H1 (cell line): ENCODE measurements at places on chromosomes 1 and 21.

DNA sequence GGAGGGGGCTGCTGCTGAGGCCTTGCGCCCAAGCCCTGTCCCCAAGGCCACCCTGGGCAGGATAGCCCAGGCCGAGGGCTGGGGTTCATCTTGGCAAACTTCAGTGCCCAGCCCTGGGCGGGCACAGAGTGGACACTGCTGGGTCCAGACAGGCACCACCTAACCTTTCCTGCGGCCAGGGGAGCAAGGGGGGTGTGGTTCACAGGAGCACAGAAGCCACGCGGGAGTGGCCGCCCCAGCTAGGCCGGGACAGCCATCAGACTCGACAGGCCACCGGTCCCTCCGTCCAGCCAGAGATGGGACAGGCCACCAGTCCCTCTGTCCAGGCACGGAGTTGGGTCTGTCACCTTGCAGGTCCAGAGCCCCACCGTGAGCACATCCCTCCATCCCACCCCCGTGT lies 28.9 kb downstream of the ARHGEF16 start:
- no peak for DNase-seq

DNA sequence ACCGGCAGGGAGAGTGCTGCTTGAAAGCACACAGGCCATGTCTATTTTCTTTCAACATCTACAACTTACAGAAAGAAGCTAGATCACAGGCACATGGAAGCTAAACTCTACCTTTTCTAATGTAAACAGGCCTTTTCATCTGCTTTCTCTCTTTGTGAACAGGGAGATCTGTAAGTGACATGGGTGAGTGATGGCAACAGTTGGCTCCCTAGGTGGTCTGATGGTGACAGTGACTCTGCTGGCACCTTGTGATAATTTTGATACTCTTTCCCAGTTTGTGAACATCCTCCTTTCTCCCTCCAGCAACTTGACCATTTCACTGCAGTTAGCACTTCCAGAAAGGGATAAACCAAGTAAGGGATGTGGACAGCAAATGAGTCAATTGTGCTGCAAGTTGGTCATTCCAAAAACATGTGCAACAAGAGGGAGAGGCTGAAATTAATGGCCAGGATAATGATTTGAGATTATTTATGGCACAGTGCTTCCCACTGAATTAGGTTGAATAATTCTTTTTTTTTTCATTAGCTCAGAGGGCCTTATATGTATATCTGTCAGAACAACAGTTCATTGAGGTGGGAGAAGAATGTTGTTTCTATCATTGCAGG lies 89.5 kb downstream of the XCL2 start:
- no peak for DNase-seq

DNA sequence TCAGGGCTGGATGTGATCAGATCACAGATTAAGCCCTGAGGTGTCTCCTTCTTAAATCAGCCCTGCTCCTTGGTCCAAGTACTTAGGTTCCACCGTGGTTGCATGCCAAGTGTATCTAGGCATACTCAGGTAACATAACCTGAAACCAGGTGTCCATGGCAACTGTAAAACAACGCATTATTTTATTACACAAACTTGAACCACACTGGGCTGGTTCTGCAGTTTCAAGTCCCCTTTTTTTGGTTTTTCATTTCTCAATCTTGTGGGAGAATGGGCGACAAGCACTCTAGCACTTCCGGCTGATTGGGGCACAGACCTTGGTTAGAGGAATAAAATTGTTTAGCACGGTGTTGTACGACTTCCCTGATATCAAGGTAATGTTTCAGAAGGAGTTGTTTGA lies 65.2 kb downstream of the GBP6 start:
- DNase-seq: no peak

DNA sequence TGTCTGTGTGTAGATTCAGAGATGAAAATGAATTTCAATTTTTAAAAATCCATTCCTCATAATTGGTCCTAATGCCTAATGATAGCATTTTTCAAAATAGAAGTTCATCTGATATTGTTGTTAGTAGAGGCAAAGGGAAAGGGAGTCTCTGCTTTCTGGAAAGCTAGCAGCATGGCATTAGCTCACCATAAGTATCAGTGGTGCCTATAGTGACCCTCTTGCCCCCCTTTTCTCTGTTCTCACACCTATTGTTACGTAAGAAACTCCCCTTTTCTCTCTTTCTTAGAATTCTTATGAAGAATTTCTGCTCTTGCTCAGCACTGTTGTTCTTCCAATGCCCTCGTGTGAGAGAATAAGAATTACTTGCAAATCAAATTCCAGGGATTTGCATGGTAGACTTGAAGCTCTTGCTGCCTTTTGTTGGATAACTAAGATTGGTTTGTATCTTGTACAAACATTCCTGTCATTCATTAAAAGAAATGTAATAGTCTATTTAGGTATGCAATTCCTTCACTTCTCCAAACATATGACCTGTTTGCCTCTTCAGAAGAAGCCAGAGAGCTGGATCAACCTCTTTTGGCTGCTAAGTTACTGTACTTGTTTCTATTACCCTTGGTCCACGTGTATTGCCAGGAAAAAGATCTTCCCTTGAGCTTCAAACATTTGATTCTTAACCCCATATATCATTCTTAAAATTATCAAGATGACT lies 69.2 kb upstream of the MAGI3 start:
- DNase-seq: no peak

DNA sequence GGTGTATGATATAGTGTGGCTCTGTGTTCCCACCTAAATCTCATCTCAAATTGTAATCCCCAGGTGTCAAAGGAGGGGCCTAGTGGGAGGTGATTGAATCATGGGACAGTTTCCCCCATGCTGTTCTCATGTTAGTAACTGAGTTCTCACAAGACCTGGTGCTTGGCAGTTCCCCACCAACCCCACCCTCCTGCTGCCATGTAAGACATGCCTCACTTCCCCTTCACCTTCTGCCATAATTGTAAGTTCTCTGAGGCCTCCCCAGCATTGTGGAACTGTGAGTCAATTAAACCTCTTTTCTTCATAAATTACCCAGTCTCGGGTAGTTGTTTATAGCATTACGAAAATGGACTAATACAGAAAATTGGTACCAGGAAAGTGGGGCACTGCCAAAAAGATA lies 1705.3 kb downstream of the NCAM2 start:
- DNase-seq: no peak

DNA sequence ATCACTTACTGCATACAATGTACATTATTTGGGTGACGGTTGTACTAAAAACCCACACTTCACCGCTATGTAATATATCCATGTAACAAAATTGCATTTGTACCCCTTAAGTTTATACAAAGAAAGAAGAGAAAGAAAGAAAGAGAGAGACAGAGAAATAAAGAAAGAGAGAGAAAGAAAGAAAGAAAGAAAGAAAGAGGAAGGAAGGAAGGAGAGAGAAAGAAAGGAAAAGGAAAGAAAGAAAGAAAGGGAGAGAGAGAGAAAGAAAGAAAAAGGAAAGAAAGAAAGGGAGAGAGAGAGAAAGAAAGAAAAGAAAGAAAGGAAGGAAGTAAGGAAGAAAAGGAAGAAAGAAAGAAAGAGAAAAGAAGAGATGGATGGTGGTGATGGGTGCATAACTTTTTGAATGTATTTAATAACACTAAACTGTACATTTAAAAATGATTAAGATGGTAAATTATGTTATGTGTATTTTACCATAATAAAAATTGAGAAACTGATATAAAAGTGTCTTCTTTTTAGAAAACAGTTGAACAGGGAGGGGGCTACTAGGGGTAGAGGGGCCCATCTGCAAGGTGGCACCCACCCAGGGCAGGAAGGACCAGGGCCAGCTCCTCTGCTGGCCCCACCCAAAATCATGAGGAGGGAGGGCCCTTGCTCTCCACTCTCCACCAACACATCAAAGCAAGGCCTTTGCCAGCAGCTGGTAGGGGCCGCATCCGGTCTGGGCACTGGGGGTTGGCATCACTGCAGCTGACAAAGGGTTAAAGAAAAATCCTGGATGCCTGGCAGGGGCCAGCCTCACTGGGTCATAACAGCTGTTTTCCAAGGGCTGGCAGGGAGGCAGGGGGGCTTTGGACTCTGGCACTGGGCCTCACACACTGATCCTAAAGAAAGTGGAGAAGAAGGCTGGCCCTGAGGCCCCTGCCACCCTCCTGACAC lies 153.9 kb upstream of the EDN2 start:
- no peak for DNase-seq
